Stimulated activated CD8-positive, alpha-beta memory T cell treated with anti-CD3 and anti-CD28 coated beads, Interleukin-2, amount 100 ng/mL, for 1 hour (primary cell): ENCODE measurements at places on chromosomes 4 and X.
A peak's percentile ranks its signal among the peaks of the same experiment; 100 is the strongest.

GRCh38 chrX:39149761-39150160 is 348.5 kb downstream of the MID1IP1 start:
- DNase-seq: peak; percentile 26

GRCh38 chr4:106854569-106855351 is 181.4 kb downstream of the DKK2 start:
- no peak for DNase-seq

- no peak for DNase-seq
Observed at GRCh38 chr4:15575966-15576365, 79.2 kb downstream of the FBXL5 start.

- no peak for DNase-seq
Observed at GRCh38 chr4:184265546-184266351, 48.1 kb upstream of the ENPP6 start.

DNA sequence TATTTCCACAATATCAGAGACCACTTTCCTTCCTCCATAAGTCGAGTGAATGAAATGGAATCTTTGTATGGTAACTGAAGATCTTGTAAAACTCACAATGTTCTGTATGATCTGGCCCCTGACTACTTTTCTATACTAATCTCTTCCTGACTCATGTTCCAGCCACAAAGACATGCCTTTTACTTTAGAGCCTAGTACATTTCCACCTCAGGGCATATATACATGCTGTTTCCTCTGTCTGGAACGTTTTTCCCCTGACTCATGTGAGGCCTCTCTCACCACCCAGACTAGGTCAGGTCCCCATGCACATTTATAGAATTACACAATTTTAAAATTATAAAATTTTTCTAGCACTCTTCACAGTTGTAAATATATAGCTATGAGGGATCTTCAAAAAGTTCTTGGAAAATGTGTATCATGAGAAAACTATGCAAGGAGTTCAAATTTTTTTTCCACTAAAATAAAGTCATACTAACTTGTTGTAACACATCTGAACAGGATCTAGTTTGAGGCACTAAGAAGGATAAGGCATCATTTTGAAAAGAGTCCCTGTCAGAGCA is 208.8 kb downstream of the SH2D1A start:
- DNase-seq: no peak

DNA sequence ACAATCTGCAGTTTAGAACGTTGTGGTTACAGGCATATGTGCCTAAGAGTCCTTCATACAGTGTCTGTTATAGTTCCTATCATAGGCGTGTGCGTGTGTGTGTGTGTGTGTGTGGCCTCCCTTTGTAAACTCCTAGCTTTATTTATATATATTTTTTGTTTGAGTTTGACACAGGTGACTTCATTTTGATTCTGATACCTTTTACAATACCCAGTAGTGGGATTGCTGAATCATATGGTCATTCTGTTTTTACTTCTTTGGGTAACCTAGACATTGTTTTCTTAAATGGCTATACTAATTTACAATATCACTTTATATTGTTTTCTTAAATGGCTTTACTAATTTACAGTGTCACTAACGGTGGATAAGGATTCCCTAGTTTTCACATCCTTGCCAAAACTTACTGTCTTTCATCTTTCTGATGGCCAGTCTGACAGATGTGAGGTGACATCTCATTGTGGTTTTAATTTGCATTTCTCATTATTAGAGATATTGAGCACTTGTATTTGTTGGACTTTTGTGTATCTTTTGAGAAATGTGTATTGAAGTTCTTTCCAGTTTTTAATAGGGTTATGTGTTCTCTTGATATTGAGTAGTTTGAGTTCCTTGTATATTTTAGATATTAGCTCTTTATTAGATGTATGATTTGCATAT is 211.1 kb upstream of the NUDT6 start:
- no peak for DNase-seq

- no peak for DNase-seq
Observed at GRCh38 chrX:55709735-55710134, 7.8 kb upstream of the RRAGB start.
